Muscle of back (tissue), 13 donors: ENCODE measurements at places on chromosomes 6 and 20. TPM values are rescaled to one million over a fixed set of nuclear protein-coding genes. Genes with fewer than 3 reads are reported as not detected.
A peak's percentile ranks its signal among the peaks of the same experiment; 100 is the strongest.

DNA sequence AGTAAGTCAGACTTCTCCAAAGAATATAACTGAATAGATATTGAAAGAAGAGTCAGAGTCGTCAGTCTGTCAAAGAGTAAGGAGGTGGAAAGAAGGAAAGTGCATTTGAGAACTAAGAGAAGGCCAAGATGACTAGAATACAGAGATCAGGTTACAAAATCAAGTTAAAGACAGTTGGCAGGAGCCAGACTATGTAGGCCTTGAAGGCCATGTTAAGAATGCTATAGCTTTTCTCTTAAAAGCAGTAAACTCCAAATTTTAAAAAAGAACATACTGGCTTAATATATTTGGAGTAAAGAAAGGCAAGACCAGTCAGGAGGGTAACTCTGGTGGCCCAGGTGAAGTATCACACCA, 68.8 kb downstream of the IBTK start:
- no peak for DNase-seq

- no peak for DNase-seq
These were observed 179.5 kb downstream of the CDH26 start for GRCh38 chr20:60137657-60138245.

- peak; percentile 93 for DNase-seq
These were observed 40.9 kb upstream of the CDH22 start for GRCh38 chr20:46349035-46349741.

- no peak for DNase-seq
These were observed 59.7 kb downstream of the PHACTR1 start for GRCh38 chr6:12776291-12776690.

DNA sequence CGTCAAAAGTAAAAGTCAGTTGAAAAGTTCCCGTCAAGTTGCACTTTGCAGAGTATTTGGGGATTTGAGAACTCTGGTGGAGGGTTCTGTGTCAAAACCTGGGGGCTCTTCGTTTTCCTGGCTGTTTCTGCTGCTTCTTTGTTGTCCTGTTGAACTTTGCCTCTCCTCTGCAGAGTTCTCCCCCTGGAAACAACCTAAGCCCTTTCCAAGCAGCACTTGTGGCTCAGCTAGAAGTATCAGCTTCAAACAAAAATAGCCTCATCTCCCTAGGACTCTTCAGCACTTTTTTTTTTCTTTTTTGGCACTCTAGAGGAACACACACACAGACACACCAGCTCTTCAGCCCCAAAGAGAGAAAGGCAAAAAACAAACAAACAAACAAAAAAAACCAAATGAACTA, at the start of gene TRDN:
Gene TRDN (minus strand): TSS at position 169 of the 400 bp plus-strand sequence. CDS start 175 bp downstream, outside the sequence.
- peak; percentile 17 for DNase-seq

DNA sequence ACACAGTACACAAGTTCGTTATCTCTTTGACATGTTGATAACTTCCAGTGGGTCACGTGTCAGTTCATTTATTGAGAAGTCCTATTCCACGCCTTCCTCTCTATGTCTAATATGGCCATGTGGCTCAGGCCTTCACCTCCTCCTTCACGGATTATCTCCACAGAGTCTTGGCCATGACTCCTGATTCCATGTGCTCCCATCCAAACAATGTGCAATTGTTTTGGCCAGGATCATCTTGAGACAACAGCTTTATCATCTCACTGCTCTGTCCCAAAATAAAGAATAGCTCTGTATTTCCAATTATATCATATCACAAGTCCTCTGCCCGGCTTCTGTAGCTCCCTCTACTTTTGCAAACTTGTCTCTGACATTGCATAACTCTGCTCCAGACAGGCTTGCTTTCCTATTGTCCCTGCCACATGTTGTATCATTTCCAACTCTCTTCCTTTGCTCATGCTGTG, 11.1 kb upstream of the TXNDC5 start:
- DNase-seq: no peak

DNA sequence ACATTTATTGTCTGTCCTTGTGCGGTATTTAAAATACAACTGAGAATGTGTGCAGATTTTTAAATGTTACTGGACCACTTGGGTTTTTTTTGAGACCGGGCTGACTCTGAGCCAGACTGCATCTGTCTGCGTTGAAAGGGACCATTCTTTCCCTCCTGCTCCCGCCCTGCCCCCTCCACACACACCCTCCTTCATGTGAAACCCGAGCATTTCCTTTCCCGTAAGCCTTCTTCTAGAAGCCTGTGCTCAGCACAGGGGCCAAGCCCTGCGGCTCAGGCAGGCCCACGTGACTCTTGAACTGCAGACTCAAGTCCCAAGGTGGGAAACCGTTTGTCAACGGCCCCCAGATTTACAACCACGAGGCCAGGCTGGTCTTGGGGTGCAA, 82.7 kb upstream of the FOXC1 start:
- DNase-seq: peak; percentile 86

- DNase-seq: no peak
These were observed 137.6 kb downstream of the CLIC5 start for GRCh38 chr6:45877970-45878590.

DNA sequence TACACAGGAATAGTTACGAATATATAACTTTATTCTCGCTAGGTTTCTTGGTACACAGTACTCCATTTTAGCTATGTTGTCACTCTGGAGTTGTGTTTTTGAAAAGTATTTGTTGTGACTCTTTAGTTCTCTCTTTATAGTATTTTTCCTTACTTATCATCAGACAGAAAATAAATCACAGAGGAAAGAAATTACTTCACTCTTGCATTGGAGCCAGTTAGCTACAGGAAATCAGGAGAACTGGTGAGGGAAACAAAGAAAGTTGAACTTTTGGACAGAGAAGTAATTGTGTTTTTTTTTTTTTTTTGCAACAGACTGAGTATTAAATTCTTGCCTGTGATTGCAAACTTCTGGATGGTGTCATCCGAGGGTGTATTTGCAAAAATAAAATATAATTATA, 33.9 kb downstream of the DSE start:
- peak; percentile 80 for DNase-seq

GRCh38 chr6:154473324-154473723, 37.2 kb downstream of the CNKSR3 start:
- DNase-seq: no peak

GRCh38 chr6:65988006-65988405, 281.0 kb upstream of the EYS start:
- peak; percentile 27 for DNase-seq

GRCh38 chr6:143941852-143942627, 66.0 kb downstream of the PLAGL1 start:
- DNase-seq: peak; percentile 51

- no peak for DNase-seq
These were observed 20.0 kb downstream of the KHDRBS2 start for GRCh38 chr6:62265906-62266525.

DNA sequence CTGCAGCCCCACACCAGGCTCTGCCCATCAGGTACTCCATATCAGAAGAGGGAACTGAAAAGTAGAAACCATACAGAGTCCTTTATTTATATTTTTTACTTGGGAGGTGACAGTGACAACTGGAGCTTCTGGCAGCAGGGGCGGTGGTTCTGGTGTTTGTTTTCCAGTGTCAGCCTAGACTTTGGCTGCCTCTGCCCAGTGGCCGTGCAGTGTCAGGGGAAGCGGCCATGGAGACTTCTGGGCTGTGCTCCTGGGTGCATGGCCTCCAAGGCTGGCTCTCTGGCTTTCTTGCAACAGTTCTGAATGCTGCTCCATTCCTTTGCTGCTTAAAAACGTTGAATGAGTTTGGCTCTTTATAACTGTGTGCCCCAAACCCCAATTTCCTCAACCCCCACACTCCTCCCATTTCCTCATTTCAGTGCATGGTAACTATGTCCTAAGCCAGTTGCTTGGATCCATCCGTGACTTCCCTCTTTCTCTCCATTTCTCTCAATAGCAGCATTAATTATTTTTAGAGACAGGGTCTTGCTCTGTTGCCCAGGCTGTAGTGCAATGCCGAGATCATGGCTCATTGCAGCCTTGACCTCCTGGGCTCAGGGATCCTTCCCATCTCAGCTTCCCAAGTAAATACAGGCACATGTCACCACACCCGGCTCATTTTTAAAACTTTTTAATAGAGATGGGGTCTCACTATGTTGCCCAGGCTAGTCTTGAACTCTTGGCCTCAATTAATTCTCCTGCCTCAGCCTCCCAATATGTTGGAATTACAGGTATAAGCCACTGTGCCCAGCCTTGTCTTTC, 141.1 kb upstream of the SGK1 start:
- DNase-seq: no peak

DNA sequence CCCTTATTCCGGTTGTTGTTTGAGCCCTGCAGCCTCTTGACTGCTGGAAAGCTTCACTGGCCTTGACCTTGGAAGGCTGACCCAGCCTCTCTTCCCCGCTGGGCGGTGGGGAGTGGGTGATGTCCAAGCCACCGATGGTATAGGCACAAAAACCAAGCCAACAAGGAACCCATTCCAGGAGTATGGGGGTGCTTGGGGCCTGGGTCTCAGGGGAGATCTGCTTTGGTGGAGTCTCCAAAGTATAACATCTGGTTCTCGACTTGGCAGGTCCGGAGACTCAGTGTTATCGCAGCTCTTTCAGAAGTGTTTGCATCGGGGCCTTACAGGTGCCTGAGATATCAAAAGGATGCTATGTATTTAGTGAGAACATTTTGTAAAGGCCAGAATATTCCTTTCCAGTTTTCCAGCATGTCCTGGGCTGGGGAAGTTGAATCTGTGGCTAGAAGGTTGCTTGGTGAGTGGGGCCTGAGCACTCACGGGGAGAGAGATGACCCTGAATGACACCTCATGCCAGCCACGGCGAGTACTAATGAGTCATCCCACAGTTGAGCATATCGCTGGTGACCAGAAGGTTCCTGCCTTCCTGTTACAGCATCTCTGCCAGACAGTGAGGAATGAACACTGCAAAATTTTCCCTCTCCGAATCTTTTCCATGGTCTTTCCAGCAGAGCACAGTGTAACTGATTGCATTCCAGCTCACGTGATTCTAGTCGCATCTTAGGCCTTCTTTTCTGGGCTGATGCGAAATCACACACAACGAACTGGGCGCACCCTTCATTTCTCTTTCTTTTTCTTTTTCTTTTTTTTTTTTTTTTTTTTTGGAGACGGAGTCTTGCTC, 133.9 kb downstream of the ZDHHC14 start:
- no peak for DNase-seq

DNA sequence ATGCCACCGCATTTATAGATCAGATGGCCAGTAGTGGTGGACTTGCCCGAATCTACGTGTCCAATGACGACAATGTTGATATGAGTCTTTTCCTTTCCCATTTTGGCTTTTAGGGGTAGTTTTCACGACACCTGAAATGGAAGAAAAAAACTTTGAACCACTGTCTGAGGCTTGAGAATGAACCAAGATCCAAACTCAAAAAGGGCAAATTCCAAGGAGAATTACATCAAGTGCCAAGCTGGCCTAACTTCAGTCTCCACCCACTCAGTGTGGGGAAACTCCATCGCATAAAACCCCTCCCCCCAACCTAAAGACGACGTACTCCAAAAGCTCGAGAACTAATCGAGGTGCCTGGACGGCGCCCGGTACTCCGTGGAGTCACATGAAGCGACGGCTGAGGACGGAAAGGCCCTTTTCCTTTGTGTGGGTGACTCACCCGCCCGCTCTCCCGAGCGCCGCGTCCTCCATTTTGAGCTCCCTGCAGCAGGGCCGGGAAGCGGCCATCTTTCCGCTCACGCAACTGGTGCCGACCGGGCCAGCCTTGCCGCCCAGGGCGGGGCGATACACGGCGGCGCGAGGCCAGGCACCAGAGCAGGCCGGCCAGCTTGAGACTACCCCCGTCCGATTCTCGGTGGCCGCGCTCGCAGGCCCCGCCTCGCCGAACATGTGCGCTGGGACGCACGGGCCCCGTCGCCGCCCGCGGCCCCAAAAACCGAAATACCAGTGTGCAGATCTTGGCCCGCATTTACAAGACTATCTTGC, 725 bp downstream of the EEF1A1 start:
- DNase-seq: peak; percentile 70

The MTFR2 gene
- 0.94 TPM for polyA plus RNA-seq

The GRM4 gene
- 1.3 TPM for polyA plus RNA-seq

The CBLN4 gene
- 0.10 TPM for polyA plus RNA-seq

The MCM3 gene
- polyA plus RNA-seq: 41.7 TPM

The FILIP1 gene
- polyA plus RNA-seq: 52.0 TPM

The SOBP gene
- polyA plus RNA-seq: 19.1 TPM

The OOEP gene
- not detected for polyA plus RNA-seq

The CYP21A2 gene
- polyA plus RNA-seq: 0.55 TPM
